CD4-positive, alpha-beta T cell treated with Interleukin-12 subunit alpha and Interleukin-12 subunit beta, for 1 hour (primary cell): ENCODE measurements at places on chromosomes 7 and 10.

GRCh38 chr10:16559236-16559773 lies 37.6 kb upstream of the C1QL3 start:
- DNase-seq = no peak

GRCh38 chr7:98779800-98780587 lies 89.8 kb downstream of the TMEM130 start:
- DNase-seq = no peak

GRCh38 chr10:5090551-5090950 lies 3.7 kb upstream of the AKR1C3 start:
- DNase-seq = no peak

- DNase-seq = no peak
Measured at GRCh38 chr10:72462261-72462660, 107.5 kb upstream of the DNAJB12 start.

DNA sequence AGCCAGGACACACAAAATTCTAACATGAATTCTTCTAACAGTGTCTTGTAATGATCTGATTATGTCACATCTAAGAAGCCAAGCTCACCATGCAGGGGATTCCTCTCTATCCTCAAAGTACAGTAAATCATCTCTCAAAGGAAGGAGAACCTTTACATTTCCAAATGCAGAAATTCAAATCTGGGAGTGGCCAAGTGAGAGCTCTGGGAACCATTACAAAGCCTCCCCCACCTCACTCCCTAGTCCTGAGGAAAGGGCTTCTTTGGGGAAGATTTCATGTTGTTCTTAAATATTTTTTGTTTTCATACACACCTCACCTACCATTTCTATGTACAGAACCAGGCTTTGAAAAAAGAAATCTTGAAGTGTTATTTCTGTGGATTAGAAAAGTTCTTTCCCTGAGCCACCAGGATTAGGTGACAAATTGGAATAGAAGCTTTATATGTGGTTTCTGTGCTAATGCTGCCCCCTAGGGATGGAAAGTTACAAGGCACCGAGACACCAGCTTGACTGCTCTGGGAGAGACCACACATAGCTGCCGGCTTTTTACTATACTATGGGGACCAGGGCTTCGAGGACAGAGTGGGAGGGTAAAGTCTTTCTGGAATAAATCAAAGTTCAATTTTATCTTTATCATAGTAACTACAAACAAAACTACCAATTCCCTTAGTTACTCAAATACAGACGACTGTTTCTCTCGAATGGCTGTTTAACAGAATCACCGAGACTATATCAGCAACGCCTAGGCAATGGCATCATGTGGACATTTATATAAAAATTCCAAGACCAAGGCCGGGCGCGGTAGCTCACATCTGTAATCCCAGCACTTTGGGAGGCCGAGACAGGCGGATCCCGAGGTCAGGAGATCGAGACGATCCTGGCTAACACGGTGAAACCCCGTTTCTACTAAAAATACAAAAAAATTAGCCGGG lies 116.1 kb downstream of the RNF216 start:
- DNase-seq = peak; percentile 79

- peak; percentile 21 for DNase-seq
Measured at GRCh38 chr10:103917302-103918052, 507 bp downstream of the STN1 start.

GRCh38 chr7:92590711-92591310 lies 621 bp upstream of the FAM133B start:
- DNase-seq = no peak

- no peak for DNase-seq
Measured at GRCh38 chr10:819326-819725, 112.2 kb downstream of the LARP4B start.

DNA sequence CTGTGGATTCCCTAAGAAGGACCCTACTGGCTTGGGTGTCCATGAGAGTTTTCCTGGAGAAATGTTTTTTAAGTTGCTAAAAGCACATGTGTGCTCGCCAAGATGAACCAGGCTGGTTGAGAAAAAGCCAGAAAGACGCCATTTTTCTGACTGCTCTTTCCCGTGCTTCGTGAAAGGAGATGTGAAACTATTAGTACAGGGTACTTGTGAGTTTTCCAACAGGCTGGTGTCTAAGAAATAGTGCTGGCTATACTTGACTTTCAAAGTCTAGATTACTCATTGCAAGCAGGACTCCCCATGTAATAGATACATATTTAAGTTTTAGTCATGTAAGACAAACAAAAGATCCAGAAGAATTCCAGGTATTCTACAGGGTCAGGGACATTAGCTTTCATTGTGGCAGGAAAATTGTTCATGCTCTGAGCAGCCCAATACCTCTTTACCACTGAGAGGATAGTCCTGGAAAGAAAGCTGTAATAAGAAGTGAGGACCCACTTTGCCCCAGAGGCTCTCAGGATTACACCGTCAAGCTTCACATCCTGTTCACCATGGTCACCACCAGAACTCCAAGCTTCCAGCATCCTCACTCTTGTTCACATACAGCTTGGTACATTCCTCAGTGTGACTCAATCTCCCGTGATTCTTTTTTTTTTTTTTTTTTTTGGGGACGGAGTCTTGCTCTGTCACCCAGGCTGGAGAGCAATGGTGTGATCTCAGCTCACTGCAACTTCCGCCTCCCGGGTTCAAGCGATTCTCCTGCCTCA lies 43.8 kb upstream of the ICA1 start:
- no peak for DNase-seq

DNA sequence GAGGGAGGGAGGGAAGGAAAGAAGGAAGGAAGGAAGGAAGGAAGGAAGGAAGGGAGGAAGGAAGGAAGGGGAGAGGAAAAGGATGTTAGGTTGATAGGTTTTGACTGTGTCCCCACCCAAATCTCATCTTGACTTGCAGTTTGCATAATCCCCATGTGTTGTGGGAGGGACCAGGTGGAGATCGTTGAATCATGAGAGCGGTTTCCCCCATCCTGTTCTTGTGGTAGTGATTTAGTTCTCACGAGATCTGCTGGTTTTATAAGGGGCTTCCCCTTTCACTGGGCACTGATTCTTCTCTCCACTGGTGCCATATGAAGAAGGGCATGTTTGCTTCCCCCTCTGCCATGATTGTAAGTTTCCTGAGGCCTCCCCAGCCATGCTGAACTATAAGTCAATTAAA lies 15.1 kb upstream of the NUDCD3 start:
- no peak for DNase-seq

DNA sequence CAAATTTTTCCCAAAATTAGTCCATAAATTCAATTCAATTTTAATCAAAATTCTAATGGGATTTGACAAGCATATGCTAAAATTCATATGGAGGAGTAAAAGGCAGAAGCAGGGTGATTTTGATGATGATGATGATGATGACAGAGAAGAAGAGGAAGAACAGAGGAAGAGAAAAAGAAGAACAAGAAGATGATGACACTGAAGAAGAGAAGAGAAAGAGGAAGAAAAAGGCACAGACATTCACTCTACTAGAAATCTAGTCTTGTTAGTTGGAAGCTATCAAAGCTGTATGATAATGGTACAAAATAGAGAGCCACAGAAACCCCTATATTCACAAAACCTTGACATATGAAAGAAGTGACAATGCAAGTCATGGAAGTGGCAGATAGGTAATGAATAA lies 157.9 kb downstream of the ELMO1 start:
- DNase-seq = no peak

- peak; percentile 65 for DNase-seq
Measured at GRCh38 chr10:89793649-89794254, 92.4 kb downstream of the KIF20B start.

- DNase-seq = no peak
Measured at GRCh38 chr10:45592926-45593325, 79.6 kb downstream of the ZFAND4 start.

DNA sequence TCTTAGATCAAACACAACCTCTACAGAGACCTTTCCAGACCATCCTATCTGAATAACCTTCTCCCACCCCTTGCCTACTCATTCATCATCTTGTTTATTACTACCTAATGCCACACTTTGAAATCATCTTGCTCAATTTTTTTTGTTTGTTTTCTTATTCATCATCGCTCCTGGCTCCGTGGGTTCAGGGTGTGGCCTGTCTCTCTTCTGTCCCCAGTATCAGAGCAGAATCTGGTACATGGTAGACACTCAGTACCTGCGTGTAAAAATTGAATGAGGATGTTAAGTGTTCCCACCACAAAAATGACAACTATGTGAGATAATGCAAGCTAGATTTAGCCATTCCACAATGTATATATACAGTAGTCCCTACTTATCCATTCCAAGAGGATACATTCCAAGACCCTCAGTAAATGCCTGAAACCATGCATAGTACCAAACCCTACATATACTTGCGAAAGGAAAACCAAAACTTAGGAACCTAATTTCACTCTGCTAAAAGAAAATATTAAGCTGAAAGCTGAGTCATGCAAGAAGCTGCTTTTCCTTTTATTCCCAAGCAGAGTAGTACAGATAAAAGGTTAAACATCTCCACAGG lies 72.1 kb upstream of the SEC61G start:
- DNase-seq = no peak

GRCh38 chr7:36736899-36737211 lies 12.6 kb upstream of the AOAH start:
- no peak for DNase-seq

DNA sequence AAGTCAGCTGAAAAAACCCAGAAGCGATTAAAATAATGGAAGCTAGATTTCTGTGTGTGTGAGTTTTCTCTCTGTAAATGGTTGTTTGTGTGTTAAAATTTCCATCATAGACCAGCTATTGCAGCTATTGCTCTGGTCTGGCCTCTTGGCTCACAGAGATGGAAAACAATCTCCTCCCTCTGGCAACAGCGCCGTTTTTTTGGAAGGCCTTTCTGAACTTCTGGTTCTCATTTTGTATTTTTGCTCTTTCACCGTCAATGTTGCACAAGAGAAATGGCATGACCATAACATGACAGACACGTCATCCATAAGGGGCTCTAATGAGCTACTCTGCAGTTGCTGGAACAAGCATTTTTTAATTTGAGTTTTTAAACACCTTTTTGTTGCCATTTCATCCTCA lies 91.0 kb downstream of the CUBN start:
- no peak for DNase-seq

DNA sequence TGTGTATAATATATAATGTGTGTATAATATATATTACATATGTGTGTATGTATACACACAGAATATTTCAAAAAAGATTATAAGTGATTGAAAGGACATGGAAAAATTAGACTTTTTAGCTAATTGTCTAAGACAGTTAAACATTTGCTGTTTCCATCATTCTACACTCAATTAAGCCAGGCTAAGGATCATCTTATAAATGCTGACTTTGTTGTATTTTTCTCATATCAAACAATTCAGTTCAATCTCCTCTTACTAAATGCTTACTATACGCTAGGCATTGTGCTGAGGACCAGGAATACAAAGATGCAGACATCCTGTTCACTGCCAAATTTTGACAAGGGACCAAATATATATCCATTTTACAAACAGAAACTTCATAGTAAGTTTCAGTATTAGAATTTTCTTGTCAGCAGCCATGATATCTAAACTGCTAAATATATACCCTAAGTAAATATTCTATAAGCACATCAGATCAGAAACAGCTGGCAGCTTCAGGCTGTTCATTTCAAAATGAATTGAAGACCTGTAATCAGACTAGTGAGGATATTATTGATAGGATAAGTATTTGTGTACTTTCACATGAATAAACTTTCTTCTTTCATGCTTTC lies 10.3 kb upstream of the LRRN3 start:
- no peak for DNase-seq

- no peak for DNase-seq
Measured at GRCh38 chr10:51772387-51772786, 73.0 kb upstream of the CSTF2T start.

DNA sequence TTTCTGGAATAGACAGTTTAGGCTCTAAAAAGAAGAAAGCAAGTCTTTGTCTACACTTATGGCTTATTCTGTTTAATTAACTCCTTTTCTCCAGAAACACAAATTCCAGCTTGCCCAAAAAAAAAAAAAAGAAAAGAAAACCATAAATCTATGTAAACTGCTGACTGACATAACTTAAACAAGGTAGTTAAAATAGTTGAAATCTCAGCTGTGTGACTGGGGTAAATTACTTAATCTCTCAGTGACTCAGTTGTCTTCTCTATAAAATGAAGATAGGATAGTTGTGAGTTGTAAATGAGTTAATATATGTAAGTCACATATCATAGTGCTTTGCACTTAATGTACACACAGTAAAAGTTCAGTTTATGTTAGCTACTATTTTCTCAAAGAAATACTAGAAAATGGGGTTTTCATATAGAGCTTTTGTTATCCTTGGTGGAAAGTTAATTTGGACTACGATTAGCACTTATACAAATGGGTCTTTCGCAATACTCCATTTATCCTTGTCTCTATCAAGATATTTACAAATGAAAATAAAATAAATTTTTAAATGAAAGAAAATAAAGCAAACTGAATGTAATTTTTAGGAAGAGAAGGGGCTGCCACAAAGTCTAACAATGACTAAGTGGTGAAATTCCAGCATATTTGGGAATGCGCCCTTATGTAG lies 200.9 kb downstream of the MBL2 start:
- DNase-seq = no peak

- DNase-seq = no peak
Measured at GRCh38 chr7:27144781-27145164, 1.3 kb upstream of the HOXA5 start.

DNA sequence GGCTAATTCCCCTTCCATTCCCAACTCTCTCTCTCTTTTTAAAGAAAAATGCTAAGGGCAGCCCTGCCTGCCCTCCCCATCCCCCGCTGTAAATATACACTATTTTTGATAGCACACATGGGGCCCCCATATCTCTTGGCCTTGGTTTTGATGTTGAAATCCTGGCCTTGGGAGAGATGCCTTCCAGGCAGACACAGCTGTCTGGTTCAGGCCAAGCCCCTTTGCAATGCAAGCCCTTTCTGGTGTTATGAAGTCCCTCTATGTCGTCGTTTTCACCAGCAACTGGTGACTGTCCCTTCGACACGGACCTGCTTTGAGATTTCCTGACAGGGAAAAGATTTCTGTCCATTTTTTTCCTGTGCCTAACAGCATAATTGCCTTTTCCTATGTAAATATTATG lies 3.0 kb downstream of the ADRA2A start:
- DNase-seq = no peak

DNA sequence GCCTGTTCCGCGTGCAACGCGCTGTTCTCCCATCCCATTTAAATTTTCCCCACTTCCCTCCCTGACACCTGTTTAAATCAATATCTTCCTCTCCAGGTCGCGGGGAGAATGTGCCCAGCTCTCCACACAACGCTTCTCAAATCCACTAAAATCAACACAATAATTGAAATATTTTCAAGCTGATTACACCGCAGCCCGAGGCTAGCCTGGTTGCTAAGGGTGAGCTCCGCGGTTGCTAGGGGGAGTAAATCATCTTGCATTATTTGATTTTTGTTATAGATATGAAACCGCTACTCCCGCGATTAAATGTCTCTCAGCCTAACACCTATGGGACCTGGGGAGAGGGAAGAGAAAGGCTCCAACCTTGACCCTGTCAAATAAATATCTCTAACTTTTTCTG lies 36.2 kb downstream of the UNCX start:
- no peak for DNase-seq
